ENCODE measurements at places on chromosomes 5 and 9.

DNA sequence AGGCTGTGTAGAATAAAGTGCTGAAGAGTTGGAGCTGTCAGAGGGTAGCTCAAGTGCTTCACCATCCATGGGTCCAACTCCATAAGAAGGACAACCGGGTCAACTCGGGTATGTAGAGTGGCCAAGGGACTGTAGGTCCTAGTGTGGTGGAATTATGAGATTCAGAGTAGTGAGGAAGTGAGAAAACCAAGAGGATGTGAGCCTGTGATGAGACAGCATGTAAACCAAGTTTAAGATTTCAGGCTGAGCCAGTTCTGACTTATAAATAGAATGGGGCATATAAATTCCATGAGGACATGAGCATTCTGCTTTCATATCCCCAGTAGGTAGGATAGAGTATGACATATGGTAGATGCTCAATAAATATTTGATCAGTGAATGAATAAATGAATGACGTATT is 96.3 kb downstream of the CFAP95 start:
- H3K36me3 ChIP-seq = no peaks in the 10 kb centered on the region
- peaks cover 6% of the 10 kb centered on the region for H3K27me3 ChIP-seq
- H3K27ac ChIP-seq = no peak overlapping the region
- no peak overlapping the region for H3K4me3 ChIP-seq
- peaks cover 3% of the 10 kb centered on the region for H3K4me1 ChIP-seq

- no peaks in the 10 kb centered on the region for H3K36me3 ChIP-seq
- H3K4me3 ChIP-seq = no peak overlapping the region
- DNase-seq = no peak
- no peaks in the 10 kb centered on the region for H3K4me1 ChIP-seq
- no peak overlapping the region for H3K27ac ChIP-seq
- H3K27me3 ChIP-seq = no peaks in the 10 kb centered on the region
Measured at GRCh38 chr9:116493183-116493860, 193.8 kb upstream of the TRIM32 start.

DNA sequence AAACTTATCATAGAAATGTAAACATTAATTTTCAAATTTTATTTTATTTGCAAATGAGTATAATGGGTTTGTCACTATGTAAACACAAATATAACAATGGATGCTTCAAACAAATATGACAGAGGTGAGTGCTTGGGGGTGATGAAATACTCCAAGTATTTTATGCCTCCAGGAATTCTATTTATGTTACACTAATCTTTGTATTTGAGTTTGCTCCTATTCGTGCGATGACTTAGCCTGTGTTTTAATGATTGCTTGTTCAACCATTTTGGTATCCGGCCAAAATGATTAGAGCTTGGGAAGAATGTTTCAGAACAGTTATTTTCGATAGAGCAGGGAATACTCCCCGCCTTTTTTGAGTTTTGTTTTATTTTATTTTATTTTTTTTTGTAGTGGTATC is 5.0 kb downstream of the DMRT2 start:
- no peak for DNase-seq
- H3K4me3 ChIP-seq = no peak overlapping the region
- no peak overlapping the region for H3K27ac ChIP-seq
- peaks cover 4% of the 10 kb centered on the region for H3K4me1 ChIP-seq

GRCh38 chr9:136648751-136649150 is 14.0 kb upstream of the EGFL7 start:
- H3K27me3 ChIP-seq = peaks cover 17% of the 10 kb centered on the region
- no peak for DNase-seq
- no peaks in the 10 kb centered on the region for H3K36me3 ChIP-seq
- H3K4me1 ChIP-seq = no peaks in the 10 kb centered on the region
- no peak overlapping the region for H3K4me3 ChIP-seq

- DNase-seq = no peak
- no peak overlapping the region for H3K27ac ChIP-seq
- H3K27me3 ChIP-seq = no peaks in the 10 kb centered on the region
- peaks cover 4% of the 10 kb centered on the region for H3K4me1 ChIP-seq
- peaks cover 12% of the 10 kb centered on the region for H3K36me3 ChIP-seq
Measured at GRCh38 chr9:137194388-137194787, 5.9 kb downstream of the SSNA1 start.

DNA sequence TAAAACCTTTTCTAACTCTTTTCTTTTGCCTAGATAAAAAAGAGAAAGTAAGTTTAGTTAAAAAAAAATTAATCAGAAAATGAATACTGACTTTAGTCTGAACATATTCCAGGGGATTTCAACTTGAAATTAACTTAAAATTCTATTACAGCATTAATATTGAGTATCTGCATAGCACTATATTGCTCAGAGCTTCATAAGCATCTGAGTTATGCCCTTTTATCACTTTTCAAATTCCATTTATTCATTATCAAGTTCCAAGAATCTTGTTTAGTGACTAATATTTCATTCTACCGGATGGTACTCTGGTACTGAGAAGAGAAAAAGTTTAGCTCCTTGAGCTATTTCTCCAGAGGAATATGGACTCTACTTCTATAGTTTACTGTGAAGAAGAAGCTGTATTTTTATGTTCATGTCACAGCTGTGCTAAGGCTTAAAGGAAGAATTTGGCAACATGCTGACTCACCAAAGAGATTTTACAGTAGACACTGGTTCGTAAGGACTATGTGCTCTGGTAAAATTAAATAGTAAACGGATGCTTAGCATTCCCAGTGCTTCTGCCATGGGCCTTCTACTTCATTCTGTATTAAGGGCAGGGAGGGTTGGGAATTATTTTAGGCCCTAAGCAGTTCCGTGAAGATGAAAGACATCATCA is 285.2 kb upstream of the SEMA6A start:
- H3K27ac ChIP-seq = no peak overlapping the region
- no peak for DNase-seq
- H3K4me1 ChIP-seq = no peaks in the 10 kb centered on the region
- H3K4me3 ChIP-seq = no peak overlapping the region
- H3K36me3 ChIP-seq = no peaks in the 10 kb centered on the region
- no peaks in the 10 kb centered on the region for H3K27me3 ChIP-seq

GRCh38 chr9:12629067-12629466 is 64.1 kb upstream of the TYRP1 start:
- no peak for DNase-seq
- no peak overlapping the region for H3K27ac ChIP-seq
- H3K27me3 ChIP-seq = no peaks in the 10 kb centered on the region
- no peaks in the 10 kb centered on the region for H3K4me1 ChIP-seq
- H3K4me3 ChIP-seq = no peak overlapping the region
- no peaks in the 10 kb centered on the region for H3K36me3 ChIP-seq

GRCh38 chr5:113572716-113573115 is 59.2 kb downstream of the YTHDC2 start:
- H3K4me3 ChIP-seq = no peak overlapping the region
- H3K27me3 ChIP-seq = no peaks in the 10 kb centered on the region
- no peak for DNase-seq
- H3K27ac ChIP-seq = no peak overlapping the region
- H3K4me1 ChIP-seq = peaks cover 7% of the 10 kb centered on the region
- peaks cover 62% of the 10 kb centered on the region for H3K36me3 ChIP-seq

DNA sequence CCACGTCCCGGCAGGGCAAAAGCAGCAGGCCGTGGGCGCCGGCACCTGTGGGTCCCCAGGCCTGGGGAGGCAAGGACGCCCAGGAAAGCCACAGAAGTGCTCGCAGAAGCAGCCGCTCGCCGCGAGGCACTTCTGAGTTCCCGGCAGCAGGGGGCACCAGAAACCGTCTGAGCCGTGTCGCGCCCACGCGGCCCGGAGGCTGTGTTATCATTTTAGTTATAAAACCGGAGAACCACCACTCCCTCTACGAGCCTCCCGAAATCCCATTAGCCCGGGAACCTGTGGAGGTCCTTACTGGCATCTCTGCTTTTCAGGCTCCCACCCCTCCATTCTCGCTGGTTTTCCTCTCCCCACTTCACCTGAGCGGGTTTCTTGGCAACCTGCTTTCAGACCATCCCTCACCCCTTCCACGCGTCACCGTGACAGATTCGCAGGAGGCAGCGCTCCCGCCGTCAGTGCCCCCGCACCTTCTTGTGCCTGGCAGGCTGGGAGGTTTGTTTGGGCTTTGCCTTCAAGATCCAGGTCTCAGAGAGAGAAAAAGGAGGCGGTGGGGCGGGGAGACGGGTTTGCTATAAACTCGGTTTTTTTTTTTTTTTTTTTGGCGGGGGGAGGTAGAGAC is 2.3 kb downstream of the GDNF start:
- H3K27ac ChIP-seq = no peak overlapping the region
- peak; percentile 67 for DNase-seq

- H3K27ac ChIP-seq = no peak overlapping the region
- no peaks in the 10 kb centered on the region for H3K36me3 ChIP-seq
- no peaks in the 10 kb centered on the region for H3K27me3 ChIP-seq
- no peak for DNase-seq
- peaks cover 36% of the 10 kb centered on the region for H3K4me1 ChIP-seq
Measured at GRCh38 chr9:113508111-113508749, 44.7 kb downstream of the RGS3 start.

DNA sequence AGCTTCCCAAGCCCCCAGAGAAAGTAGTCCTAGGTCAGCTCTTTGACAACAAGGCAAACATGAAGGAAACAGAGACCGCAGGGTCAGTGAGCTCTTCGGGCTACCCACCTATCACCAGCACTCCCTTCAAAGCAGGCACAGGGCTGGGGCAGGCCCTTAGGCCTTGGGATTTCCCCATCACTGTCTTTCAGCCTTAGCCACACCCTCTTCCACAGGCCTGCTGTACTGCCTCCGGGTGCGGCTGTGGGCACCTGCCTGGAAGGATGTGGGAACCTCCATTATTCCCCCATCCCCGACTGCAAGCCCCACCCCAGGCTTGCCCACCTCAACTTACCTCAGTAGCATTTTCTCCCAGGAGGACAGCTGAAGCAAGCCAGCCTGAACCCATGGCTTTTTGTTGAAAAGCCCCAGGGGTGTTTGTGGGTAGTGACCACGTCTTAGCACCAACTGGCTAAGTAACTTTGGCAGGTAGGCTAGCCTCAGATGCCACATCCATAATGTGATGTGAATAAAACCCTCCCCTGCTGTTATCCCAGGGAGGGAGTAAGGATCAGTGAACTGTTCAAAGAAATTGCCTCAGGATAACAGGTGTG is 100.2 kb downstream of the PIK3R1 start:
- no peak overlapping the region for H3K4me3 ChIP-seq
- peak; percentile 42 for DNase-seq
- H3K27me3 ChIP-seq = peaks cover 9% of the 10 kb centered on the region
- H3K4me1 ChIP-seq = peaks cover 14% of the 10 kb centered on the region
- H3K36me3 ChIP-seq = no peaks in the 10 kb centered on the region

GRCh38 chr5:59660737-59661136 is 232.8 kb downstream of the PDE4D start:
- DNase-seq = no peak
- no peak overlapping the region for H3K4me3 ChIP-seq
- H3K36me3 ChIP-seq = no peaks in the 10 kb centered on the region
- H3K4me1 ChIP-seq = peaks cover 13% of the 10 kb centered on the region

- H3K36me3 ChIP-seq = no peaks in the 10 kb centered on the region
- no peak for DNase-seq
- no peaks in the 10 kb centered on the region for H3K4me1 ChIP-seq
- no peak overlapping the region for H3K4me3 ChIP-seq
Measured at GRCh38 chr5:90000351-90000750, 409.2 kb downstream of the CETN3 start.

DNA sequence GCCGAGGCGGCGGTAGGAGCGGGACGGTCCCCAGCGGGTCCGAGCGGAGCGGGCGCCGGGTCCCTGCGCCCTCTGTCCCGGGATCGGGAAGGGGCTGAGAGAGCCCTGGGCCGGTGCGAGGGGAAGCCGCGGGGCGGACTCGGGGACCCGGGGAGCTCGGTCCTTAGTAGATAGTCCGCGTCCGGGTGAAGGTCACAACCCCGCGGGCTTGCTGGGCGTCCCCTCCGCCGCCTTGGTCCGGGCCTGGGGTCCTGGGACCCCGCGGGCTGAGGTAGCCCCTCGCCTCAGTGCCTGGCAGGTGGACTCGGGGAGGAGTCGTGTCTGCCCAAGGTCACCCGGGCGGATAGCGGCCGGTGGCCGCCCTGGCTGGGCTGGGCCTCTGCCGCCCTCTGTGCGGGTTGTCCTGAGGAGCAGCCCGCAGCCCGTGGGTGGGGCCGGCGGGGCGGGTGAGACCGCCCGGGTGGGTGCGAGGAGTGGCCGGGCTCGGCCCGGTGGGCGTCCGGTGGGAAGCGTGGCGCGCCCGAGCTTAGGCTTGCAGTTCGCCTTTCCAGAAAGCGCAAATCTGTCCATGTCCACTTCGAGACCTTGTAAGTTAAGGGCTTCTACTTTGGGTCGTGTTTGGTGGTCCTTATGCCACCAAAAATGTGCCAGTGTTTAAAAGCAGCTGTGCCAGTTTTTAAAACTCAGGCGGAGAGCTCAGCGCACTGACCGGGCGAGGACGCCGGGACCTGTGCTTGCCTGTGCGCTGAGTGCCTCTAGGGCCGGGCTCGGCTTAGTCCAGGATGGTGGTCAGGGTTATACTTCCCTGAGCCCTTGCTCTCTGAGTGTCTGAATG is 554 bp downstream of the SDHA start:
- peaks cover 43% of the 10 kb centered on the region for H3K4me1 ChIP-seq
- peak overlapping the region; percentile 94 for H3K27ac ChIP-seq
- peak; percentile 37 for DNase-seq
- peaks cover 34% of the 10 kb centered on the region for H3K36me3 ChIP-seq
- no peaks in the 10 kb centered on the region for H3K27me3 ChIP-seq

GRCh38 chr9:108162664-108163063 is 673.1 kb upstream of the KLF4 start:
- no peaks in the 10 kb centered on the region for H3K36me3 ChIP-seq
- H3K27me3 ChIP-seq = no peaks in the 10 kb centered on the region

DNA sequence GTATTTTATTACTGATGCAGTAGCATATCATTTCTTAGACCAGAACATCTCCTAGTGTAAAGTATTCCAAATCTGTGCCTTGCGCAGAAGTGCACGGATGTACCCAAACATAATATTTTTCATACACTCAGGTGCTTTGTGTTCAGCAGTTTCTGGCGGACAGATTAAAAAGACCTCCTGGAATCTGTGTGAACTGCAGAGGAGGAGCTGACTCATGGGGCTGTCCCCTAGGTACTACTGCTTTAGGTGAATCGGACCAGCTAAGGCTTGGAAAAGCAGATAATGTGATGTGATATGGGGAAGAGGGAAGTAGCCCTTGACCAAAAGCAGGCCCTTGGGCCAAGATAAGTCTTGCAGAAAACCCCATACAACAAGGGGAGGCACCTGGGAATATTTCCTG is 310.1 kb downstream of the PLK2 start:
- no peak overlapping the region for H3K4me3 ChIP-seq
- no peaks in the 10 kb centered on the region for H3K4me1 ChIP-seq
- H3K27me3 ChIP-seq = no peaks in the 10 kb centered on the region

DNA sequence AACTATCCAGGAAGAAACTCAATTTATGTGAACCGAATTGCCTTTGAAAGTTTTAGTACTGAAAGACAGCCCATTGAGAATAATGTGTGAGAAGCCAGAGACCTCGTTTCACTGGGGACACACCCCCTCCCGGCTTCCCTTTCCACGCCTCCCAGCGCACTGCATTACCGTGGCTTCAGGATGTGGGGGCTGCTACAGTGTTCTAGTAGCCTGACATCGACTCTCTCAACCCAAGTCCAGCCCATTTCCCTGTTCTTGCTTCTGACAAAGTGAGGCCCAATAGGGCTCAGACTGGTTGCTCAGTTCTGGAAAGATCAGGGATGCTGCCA is 3.5 kb downstream of the PAX5 start:
- no peak for DNase-seq
- no peak overlapping the region for H3K27ac ChIP-seq
- no peak overlapping the region for H3K4me3 ChIP-seq

- no peak for DNase-seq
- H3K4me1 ChIP-seq = no peaks in the 10 kb centered on the region
- H3K27ac ChIP-seq = no peak overlapping the region
- no peak overlapping the region for H3K4me3 ChIP-seq
- H3K27me3 ChIP-seq = no peaks in the 10 kb centered on the region
Measured at GRCh38 chr5:3740546-3741373, 145.1 kb downstream of the IRX1 start.
